IMR-90 (cell line): ENCODE measurements at places on chromosomes 7 and 10.
A peak's percentile ranks its signal among the peaks of the same experiment; 100 is the strongest.

- DNase-seq, result peak; percentile 83
These were observed 75.7 kb upstream of the CCDC71L start for GRCh38 chr7:106736508-106737201.

GRCh38 chr10:109821672-109822071 lies 101.6 kb downstream of the XPNPEP1 start:
- DNase-seq, result no peak

- DNase-seq, result no peak
These were observed 222.6 kb upstream of the PPP1R3A start for GRCh38 chr7:114141415-114141814.

GRCh38 chr7:106747804-106748203 lies 86.8 kb upstream of the CCDC71L start:
- DNase-seq, result no peak

DNA sequence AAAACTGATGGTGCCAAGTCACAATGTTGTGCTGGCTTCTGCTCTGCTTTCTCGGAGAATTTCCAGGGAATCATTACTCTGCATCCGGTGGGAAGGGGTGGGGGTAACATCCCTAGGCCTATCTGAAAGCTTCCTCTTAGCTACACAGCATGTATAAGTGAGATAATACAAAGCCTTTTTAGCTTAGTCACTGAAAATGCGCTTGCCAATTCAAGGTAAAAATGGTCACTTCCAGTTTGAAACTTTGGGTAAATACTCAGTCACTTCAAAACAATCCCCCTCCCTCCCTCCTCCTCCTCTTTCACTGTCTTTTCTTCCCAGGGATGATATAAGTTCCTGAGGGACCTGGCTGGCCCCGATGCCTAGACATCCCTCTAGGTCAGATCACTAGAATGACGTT lies 57.3 kb upstream of the APBB1IP start:
- no peak for DNase-seq

GRCh38 chr7:2440608-2441245 lies 35.5 kb downstream of the GRIFIN start:
- no peak for DNase-seq

DNA sequence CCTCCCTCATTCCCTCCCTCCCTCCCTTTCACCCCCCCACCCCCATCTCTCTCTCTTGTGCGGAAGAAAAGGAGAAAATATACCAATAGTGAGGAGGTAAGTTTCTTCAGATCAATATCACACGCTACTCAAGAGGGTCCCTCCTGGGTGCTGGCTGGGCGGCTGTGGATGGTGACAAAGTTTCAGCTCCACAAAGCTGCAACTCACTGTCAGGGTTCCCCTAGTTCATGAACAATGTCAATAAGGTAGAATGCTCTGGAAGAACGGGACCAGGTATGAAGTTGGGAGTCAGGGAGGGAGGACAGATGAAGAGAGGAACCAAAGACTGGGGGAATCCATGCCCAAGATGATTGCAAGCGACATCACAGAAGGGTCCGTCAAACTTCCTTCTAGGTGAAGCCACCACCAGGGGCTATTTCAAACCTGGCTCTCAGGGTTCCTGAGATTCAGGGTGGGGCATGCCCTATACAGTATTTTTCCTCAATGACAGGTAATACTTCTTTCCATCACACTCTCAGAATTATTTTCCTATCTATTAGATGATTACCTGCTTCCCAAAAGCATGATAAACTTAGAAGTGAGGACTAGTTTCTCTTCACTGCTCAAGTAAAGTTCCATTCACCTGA lies 1.4 kb upstream of the PDE1C start:
- no peak for DNase-seq

DNA sequence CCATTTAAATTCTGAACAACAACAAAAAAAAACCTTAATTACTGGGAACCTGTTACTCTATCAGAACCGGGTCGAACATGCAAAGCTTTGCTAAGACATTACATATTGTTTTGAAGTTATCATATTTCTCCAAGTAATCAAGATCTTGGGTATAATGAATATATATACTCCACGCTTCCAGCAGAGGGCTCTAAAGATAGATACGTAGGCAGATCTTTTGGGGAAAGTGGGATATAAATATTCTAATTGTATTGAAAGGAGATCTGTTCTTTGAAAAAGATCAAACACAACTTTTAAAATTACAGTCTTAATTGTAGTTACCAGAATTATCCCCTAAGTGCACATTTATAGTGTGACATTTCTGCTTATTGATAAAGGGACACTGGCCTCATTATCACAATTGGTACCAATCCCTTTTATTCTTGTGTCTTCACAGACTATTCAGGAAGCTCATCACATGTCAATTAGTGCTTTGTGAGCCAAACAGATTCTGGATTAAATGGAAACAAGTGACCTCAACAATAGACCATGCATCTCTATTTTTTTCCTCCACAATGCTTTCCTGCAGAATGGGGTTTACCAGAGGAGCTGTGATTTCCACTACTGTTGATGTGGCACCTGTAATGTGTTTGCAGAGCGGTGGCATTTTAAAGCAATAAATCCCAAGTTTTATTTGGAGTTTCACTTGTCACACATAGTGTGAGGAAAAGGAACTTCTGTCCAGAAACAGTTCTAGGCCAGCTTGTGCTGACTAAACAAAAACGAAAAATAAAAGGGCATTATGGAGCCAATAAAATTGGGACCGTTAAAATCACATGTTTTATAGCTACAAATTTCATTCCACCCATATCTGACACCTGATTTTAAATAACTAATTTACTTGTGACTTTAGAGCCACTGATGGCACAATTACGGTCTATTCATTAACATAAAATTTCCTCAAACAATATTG lies 122.4 kb downstream of the CTTNBP2 start:
- peak; percentile 50 for DNase-seq

- no peak for DNase-seq
These were observed 82.8 kb upstream of the PPP2R2D start for GRCh38 chr10:131817866-131818509.

- DNase-seq, result no peak
These were observed 148.1 kb upstream of the PLXDC2 start for GRCh38 chr10:19668116-19668515.

DNA sequence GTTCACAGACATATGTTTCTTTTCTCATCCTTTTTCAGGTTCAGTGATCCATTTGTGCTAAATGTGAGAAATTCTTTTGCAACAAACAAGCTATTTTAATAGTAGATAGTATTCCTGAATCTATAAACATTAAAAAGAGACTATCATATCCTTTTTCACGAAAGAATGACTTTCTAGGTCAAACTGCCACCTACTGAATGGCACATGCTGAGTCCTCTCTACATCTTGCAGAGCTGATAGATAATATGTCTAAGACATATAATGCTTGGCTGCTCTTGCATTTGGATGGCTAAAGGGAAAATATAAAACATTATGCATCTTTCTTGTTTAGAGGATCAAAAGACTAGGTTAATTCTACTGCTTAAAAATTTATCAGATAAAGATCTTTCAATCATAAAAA lies 114.1 kb upstream of the SLC26A5 start:
- no peak for DNase-seq

GRCh38 chr10:26879744-26880143 lies 19.0 kb upstream of the ABI1 start:
- no peak for DNase-seq

DNA sequence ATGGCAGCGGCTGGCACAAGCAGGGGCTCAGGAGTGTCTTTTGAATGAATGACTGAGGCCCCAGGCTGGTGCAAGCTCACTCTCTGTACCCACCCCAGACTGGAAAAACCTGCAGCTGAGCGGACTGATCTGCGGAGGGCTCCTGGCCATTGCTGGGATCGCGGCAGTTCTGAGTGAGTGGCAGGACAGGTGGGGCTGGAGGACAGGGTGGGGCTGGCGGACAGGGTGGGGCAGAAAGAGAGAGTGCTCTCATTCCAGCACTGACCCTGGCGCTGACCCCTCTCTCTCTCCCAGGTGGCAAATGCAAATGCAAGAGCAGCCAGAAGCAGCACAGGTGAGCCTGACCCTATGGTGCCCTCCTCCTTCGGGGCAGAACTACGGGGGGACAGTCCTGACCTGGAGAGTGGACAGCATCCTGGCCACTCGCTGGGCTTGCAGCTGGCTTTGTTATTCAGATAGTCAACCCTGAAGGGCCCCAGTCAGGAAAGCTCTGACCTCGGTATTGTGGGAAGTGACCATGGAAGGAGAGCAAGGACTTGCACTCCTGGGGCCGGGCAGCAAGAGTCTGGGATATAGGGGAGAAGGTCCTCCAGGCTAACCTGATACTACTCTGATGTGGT lies 4.1 kb downstream of the FXYD4 start:
- DNase-seq, result no peak

- no peak for DNase-seq
These were observed 233.2 kb upstream of the PRKCQ start for GRCh38 chr10:6813306-6813705.

- no peak for DNase-seq
These were observed 60.8 kb downstream of the NRCAM start for GRCh38 chr7:108395426-108395825.

- DNase-seq, result no peak
These were observed 275.3 kb downstream of the NRG3 start for GRCh38 chr10:82150123-82150900.

- DNase-seq, result peak; percentile 6
These were observed 129.1 kb downstream of the SEPTIN14 start for GRCh38 chr7:55733241-55734140.

- no peak for DNase-seq
These were observed 100.6 kb downstream of the BAMBI start for GRCh38 chr10:28777911-28778310.

DNA sequence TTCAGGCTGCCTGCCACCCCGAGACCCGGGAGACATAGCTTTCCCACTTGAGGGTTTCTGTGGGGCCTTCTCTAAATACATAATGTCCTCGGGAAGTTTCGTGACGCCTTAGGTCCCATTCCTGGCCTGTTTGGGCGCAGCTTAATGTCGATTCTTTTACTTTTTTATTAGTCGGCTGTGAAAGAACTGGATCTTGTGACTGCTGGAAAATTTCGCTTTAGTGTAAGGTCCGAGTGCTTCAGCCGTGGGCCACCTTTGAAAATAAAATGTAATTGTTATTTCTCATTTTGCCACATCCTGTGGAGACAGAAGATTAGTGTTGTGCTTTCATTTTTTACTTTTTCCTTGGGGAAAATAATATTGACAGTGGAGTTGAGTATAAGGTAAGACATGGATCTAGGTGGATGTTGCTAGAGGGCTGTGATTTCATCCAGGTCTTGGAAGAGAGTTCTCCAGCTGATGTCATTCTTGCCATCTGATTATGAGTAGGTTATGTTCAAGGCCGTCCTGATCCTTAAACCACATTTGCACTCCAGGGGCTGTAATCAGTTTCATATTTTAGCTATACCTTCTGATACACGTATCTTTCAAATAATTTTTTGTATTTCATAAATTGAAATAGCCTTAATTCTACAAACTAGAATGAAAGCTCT lies 830 bp downstream of the RAB18 start:
- DNase-seq, result peak; percentile 59

DNA sequence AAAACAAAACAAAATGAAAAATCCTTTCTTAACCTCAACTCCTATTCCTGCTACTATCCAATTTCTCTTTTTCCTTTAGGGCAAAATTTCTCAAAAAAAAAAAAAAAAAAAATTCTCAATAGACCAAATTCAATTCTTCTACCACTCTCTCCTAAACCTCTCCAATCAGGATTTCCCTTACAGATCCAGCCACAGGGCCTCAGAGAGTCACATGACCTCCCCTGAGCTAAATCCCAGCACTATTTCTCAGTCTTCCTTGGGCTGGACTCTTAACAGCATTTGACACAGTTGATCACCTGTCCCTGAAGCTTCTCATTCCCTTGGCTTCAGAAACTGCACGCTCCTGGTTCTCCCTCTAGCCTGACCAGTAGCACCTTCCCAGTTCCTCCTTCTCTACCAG lies 4.9 kb downstream of the ZNF12 start:
- DNase-seq, result no peak

- peak; percentile 11 for DNase-seq
These were observed 133.3 kb downstream of the SLC25A13 start for GRCh38 chr7:96188591-96188991.

GRCh38 chr10:101723176-101723575 lies 28.2 kb upstream of the FBXW4 start:
- DNase-seq, result no peak

- DNase-seq, result no peak
These were observed 6.9 kb upstream of the ORAI2 start for GRCh38 chr7:102426268-102427018.
